Upper lobe of left lung (tissue), 6 donors: ENCODE measurements at places on chromosomes 1 and 21. TPM values are rescaled to one million over a fixed set of nuclear protein-coding genes. Genes with fewer than 3 reads are reported as not detected.

GRCh38 chr1:171744986-171745385 lies 3.1 kb upstream of the VAMP4 start:
- DNase-seq: no peak

- DNase-seq: no peak
Observed at GRCh38 chr21:34630536-34631143, 15.7 kb upstream of the RCAN1 start.

DNA sequence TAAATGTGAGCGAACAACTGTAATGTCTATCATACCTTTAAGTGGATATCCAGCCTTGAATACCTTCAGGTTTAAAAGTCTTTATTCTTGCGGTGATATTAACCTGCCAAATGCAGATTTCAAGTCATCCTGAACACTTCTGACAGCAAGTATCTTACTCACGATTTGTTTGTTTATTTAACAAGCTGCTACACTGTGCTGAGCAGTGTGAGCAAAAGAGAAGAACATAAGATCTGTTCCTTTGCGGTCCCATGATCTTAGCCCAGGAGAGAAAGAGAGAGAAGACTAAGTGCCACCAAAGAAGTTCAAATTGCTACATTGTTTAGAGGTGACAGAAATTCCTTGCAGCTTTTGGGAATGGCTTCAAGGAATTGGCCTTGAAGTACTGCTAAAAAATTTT lies 9.5 kb upstream of the IL24 start:
- DNase-seq: no peak

DNA sequence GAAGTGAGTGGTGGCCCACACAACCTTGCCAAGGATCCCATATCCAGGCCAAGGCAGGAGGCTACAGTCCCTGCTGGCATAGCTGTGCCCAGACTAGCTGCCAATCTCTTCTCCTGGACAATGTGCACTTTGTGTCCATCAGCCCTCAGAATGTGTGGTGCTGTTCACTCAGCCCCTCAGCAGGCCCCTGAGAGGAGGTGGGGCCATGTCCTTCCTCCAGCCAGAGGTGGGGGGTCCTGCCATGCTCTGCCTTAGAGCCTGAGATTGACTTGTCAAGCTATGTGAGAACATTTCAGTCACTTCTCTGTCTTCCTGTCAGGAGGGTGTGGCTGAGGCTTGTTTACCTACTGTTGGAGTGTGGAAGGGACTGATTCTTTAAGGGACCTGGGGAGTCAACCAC lies 1.4 kb downstream of the NCF2 start:
- no peak for DNase-seq

- no peak for DNase-seq
Observed at GRCh38 chr1:165408518-165408917, 36.4 kb downstream of the RXRG start.

DNA sequence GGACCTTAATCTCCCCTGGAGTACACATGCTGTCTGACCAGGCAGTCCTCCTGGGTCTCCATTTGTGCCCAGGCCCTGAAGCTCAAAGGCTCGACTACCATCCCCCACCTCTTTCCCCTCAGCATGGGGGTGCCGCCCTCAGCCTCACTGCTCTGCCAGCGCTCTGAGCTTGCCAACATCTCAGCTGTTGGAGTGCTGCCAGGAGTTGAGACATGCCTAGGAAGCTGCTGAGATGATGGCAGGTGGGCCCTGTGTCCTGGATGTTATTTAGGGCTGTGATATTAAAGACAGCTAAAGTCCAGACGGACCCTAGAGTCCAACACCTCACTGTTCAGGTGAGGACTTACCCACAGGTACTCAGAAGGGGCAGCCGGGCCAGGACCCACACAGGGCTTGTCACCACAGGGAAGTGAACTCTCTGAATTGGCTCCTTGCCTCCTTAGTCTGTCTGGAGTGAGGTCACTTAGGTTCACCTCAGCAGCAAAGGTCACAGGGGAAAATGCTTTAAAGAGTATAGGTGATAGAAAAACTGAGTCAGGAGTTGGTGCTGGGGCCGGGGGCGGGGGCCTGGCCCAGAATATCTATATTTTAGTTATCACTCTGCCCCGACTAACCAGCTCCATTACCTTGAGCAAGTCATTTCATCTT lies 19.7 kb upstream of the KCNC4 start:
- no peak for DNase-seq

DNA sequence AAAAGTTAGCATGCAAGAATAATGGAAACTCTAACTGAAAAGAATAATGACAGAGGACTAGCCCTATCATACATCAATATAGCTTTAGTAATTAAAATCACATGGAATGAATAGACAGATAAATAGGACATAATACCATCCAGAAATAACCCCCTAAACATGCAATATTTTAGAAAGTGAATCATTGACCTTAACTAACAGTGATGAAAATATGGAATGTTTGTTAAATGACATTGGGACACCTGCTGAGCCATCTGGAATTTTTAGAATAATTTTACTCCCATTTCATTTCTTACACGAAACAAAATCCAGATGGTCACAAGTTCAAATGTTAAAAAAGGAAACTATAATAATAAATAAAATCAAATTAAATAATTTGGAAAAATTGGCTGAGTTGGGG lies 53.1 kb upstream of the FMO3 start:
- no peak for DNase-seq

RNF186 gene
- not detected for total RNA-seq

DNA sequence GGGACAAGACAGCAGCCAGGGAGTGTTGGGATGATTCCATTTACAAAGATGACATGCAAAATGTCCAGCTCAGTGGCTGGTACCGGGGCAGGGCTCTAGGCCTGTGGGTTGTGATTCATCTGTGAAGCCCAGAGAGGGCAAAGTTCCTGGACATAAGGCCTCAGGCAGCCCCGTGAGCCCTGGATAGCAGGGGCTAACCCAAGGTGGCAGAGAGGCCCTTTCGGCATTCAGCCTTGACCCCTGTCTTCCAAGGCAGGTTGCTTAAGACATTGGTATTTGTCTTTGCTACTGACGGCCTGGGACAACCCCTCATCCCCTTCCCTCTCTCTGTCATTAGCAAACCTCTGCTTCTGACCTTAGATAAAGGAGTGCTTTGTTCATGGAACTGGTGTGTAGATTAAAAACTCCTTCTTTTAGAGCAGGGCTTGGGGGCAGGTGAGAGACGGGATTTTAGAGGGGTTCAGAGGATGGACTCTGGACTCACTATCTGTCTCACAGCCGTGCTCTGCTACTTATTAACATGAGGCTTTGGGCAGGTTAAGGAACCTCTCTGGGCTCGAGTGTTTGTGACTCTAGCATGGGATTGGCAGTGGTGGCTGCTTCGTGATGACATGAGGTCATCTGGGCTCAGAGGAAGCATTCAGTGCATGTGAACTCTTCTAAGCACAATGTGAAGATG lies 36.3 kb downstream of the TMEM51 start:
- DNase-seq: no peak

DNA sequence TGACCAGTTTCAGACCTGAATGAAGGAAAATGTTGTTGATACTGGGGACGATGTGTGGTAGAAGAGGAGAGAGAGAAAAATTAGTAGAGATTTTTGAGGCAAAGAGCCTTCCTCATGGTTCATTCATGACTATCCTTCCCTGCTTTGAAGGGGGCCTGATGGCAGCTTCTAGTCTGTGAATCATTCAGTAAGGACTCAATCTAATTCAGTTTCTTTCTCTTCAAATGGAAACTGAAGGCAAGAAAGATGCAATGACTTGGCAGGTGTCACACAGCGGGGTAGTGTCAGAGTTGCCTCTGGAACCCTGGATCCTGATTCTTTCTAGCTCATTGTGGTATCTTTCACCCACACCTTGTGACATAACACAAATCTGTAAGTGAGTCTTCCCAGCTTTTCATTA lies 14.9 kb upstream of the CD5L start:
- no peak for DNase-seq

DNA sequence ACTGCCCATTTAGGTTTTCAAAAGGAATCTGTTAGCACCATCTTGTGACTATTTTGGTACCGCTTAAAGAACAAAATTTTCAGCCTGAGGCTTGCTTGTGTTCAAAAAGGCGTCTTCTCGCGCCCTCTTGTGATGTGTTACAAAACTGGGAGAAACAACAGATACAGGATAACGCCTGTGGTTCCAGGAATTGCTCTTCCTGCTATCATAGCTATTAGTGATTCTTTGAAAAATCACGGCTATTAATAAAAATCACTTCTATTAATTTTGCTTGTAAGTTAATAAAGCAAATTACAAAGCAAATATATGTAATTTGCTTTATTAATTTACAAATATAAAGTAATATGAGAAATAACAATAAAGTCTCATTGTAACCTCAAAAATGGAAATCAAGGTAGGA lies 82.2 kb upstream of the ABCD3 start:
- DNase-seq: no peak

DNA sequence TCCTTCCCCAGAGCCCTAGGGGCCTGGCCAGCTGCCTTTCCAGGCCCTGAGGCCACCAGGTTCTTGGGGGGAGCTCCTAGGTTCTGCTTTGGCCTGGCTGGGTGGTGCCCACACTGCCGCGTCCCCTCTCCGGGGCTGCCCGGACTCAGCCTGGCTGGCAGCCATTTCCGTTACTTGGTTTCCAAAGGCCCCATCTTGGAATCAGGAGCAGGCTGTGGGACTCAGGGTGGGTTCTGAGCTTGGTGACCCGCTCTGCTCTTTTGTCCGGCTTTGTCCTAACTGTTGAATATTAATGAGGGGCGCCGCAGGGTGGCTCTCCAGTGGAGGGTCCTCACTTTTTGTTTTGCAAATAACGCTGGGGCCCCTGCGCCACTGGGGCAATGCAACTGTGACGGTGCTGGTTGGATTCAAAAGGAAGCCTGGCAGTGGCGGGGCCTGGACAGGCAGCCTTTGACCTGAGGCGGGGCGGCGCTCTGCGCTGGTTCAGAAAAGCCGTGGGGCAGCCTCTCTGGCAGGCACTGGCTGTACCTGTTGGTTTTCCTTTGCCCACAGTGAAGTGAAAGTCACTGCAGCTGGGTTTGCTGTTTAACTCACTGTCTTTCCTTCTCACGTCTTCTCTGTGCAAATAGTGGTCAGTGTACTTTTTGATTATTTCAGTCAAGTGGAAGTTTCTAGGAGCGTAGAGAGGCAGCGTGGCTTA lies 20.2 kb downstream of the SKI start:
- peak; percentile 79 for DNase-seq

DNA sequence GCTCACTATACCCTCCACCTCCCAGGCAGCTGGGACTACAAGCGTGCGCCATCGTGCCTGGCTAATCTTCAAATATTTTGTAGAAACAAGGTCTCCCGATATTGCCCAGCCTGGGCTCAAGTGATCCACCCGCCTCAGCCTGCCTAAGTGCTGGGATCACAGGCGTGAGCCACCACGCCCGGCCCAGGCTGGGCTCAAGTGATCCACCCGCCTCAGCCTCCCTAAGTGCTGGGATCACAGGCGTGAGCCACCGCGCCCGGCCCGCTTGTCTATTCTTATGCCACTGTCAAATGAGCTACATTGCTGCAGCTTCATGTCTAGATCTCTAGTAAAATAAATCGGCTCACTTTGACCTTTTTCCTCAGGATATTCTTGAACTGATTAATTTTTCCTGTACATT lies 107.7 kb upstream of the COL6A1 start:
- DNase-seq: peak; percentile 75

GRCh38 chr1:177315261-177315660 lies 144.5 kb downstream of the BRINP2 start:
- DNase-seq: no peak
